Neural crest cell (in vitro differentiated cells): ENCODE measurements at places on chromosomes 16 and 17. TPM values are rescaled to one million over a fixed set of nuclear protein-coding genes. Genes with fewer than 3 reads are reported as not detected.

DNA sequence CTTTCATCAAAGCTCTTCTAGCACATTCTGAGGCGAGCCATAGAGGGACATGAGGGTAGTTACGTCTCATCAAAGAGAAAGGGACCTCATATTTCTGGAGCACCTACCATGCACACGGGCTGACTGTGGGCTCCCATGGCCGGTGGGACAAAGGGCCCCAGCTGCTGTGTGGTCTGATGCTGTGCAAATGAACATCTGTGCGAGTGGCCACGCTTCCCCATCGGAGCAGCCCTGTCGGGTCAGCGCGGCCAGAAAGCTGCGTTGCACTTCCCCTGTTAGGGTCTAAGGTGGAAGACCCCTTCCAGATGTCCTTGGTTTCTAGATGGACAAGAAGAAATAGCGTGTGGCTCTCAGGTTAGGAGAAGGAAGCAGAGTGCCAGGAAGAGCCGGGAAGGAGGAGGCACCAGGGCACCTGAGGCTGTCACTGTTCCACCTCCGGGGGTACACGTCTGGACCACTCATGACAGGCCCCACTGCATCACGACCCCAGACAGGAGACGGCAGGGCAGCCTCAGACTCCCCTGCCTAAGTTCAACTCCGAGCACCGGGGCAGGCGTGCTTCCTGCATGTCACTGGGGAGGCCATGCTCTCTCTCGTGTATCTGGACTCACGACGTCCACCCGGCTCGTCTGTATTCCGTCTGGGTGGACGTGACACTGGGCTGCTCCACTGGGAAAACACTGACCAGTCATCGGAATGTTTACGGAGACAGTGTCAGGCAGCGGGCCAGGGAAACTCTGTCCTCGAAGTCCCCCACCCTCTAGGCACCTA lies 8.5 kb upstream of the BAIAP2 start:
- DNase-seq, result no peak

DNA sequence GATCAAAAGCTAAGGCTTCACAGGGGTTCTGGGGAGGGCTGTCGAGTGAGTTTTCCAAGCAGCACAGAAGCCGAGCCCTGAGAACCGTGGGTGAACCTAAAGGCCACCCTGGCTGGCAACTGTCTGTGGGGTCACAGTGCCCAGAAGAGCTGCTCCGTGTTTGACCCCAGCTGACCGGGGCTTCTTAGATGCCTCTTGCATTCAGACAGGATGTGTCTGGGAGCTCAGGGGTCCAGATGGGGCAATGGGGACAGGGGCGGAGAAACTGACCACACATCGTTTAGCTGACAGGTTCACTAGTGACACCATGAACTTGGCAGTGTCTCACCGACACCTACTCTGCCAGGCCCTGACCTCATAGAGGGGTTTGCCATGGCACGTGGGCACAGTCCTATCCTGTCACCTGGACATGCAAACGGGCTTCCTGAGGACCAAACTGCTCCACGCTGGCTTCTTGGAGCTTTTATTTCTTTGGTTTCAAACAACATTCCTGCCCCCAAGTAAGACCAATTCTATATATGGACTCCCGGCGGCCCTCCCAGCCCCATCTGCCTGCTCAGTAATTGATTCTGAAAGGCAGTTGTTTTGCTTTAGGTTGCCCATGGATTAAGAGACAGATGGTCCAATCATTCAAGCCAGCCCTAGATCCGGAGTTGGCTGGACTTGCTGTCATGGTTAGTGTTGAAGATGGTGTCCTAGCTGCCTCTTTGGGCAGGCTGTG lies 22.2 kb downstream of the WSCD1 start:
- DNase-seq, result no peak

GRCh38 chr17:77371117-77371887 lies 230.5 kb downstream of the SEC14L1 start:
- no peak for DNase-seq

The TEX19 gene
- total RNA-seq, result 0.20 and 0.23 TPM in 2 replicates

The TLCD3B gene
- 14.2 and 15.3 TPM in 2 replicates for total RNA-seq

The NUDT21 gene
- 232 and 239 TPM in 2 replicates for total RNA-seq

The PLA2G10 gene
- total RNA-seq, result not detected in 2 replicates

The SERPINF2 gene
- total RNA-seq, result 0.19 TPM in 1 of 2 replicates, not detected in the other
